ENCODE measurements at places on chromosomes 6 and 20.

GRCh38 chr6:26129656-26130055 lies 42.4 kb downstream of the HFE start:
- no peak for DNase-seq

GRCh38 chr6:36759148-36759759 lies 61.6 kb downstream of the RAB44 start:
- peak; percentile 70 for DNase-seq

DNA sequence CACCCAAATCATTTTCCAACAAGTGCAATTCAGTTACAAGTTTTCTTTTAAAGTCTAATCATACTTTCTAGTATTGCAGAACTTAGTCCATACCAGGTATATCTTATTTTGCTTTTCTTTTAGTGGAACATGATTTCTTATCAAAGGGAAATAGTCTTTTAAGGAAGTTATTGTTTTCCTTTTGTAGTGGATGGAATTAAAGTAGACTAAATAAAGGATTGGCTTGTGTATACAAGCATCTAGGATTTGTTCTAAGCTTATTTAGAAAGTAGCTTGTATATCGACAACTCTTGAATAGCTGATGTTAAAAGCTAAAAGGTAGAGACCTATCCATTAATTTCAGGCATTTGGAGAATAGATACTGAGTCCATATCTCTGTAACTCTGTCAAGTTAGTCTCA lies 14.8 kb downstream of the DCBLD1 start:
- no peak for DNase-seq

DNA sequence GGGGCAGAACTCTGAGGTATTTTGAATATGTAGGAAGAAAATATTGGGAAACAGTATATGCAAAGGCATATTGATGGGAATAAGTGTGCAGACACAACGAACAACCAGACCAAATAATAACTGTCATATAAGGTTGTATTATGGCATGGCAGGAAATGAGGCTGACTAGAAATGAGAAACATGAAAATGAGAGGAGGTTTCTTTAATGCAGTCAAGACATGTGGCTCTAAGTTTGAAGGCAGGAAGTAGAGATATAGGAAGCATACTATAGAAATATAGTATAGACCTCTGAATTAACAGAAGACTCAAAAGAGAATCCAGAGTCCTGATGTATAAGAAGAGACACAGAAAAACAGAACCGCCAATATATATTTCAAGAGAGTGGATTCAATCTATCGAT lies 459.7 kb upstream of the PTCHD4 start:
- DNase-seq, result no peak

- no peak for DNase-seq
These were observed 53.5 kb upstream of the CCN2 start for GRCh38 chr6:132004668-132005067.

GRCh38 chr20:39974966-39975501 lies 714.0 kb downstream of the MAFB start:
- DNase-seq, result no peak

DNA sequence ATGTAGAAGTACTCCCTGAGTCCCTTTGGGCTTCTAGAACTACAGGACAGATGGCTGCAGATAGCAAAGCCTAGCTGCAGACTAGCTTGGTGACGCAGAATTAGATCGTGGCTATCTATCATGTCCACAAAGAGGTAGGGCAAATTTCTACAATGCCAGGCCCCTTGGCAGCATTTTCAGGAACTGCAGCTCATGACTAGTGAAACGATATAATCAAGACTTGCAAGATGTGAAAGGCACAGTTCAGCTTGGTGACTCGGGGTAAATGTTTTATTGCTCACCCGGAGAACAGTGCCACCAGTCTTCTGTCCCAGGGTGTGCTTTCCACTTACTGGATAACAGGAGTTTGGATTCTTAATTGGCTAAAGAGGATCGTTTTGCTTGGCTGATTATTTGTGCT lies 108.7 kb upstream of the LY86 start:
- no peak for DNase-seq

DNA sequence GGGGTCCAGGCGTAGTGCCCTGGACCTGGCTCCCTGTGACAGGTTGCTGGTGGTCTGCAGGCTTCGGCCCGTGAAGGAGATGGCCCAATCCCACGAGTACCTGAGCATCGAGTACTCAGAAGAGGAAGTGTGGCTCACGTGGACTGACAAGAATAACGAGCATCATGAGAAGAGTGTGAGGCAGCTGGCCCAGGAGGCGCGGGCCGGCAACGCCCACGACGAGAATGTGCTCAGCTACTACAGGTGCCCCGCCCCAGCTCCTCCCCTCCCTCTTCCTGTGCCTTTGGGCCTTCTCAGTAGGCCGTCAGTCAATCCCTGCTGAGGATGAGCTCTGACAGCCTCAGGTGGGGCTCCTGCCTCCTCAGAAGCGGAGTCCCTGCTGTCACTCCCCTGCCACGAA lies 42.6 kb downstream of the UQCC2 start:
- DNase-seq, result no peak

DNA sequence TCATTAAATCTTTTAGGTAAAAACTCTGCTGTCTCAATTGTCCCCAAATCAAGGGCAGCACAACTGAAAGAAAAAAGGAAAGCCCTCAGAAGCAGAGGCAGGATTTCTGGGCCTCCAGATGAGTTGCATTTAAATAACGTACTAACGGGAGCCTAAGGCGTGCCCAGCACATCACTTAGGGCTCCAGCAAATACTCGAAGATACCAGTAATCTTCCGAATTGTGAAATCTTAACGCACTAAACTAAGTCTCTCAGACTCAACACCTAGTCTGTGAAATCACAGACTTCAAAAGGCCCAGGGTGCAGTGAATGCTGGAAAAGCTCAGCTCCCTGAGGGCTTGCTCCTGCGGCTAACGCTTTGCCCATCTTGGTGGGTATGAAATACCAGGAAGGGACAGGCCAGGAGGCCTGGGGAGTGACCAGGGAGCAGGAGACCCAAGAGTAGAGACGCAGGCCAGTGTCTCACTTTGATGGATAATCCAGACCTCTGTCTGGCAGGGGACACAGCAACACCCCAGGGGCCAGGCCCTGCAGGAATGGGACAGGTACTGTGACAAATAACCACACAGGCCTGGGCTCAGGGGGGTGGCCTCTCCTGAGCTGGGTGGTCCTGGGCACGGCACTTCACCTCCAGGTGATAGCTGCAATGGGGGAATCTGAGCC lies 36.4 kb downstream of the RRBP1 start:
- DNase-seq, result no peak

DNA sequence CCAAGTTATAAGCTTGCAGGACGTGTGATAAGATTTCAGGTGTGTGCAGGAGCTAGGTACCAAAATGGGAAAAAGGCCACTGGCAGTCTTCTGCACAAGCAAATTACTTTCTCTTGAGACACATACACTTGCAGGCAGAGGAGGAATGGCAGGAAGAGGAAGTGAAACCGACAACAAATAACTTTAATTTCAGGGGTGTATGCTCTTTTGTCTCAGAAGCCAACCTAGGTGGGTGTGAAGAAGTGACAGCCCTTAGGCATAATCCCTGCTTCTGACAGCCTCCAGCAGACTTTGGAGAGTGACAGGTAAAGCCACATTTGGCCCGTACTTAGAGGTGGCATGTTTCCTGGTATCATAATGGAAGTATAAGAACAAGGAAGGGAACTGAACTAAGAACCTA lies 118.8 kb upstream of the TRAF3IP2 start:
- no peak for DNase-seq

DNA sequence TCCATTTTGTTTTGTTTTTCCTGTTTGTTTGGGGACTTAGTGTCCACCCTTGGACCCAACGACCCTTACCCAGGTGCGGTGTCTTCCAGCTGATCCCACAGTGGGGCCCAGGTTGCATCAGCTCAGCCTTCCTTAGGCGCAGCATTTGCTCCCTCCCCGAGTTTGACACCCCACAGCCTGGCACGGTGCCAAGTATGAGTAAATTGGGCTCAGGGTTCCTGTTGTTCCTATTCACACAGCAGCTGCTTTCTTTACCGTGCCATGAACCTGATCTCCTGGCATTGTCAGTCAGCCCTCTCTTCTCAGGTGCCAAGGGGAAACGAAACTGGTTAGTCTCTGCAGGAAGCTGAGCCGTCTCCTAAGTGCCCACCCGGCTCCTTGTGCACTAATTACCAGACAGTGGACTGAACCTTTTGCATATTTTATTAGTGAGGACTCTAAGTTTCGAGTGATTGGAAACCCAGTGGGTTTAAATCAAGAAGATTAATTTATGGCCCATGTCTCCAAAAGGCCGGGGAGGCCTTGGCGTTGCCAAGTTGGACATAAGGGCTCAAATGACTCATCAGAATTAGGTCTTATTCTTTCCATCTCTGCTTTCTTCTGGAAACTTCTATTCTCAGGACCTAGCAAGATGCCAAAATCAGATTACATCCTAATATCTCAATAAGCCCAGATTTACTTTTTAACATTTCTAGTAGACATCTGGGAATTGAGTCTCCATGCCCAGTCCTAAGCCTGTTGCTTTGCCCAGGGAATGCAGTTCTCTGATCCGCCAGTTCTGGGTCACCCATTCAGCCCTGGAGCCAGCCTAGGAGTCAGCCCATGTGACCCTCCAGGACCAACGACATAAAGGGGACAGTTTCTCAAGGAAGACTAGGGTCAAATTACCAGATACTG lies 68.8 kb downstream of the TSHZ2 start:
- no peak for DNase-seq

GRCh38 chr20:10200330-10200729 lies 18.3 kb upstream of the SNAP25 start:
- DNase-seq, result no peak

DNA sequence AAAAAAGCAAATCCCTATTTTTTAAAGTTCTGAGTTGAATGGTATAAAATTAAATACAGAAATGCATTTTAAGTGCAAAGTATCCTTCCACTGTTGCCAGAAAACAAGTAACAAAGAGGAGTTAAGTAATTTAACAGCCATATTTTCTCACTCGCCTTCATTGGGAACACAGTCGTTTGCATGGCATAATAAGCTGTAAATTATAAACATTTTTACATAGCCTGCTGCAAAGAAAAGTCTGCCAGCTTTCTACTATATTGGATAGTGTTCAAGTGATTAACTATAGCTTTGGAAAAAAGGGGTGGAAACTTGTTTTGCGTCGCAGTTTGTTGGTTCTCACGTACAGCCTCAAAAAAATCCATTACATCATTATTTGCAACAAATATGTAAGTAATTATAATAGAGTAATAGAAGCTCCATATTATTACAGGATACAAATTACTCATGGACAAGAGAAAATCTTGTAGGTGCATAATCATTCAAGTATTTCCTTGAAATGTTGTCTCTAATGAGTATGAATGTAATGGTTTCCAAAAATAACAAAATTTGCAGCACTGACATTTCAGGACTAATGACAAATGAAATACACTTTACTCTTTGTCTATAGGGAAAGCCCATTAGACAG lies 139.3 kb downstream of the PDSS2 start:
- no peak for DNase-seq

GRCh38 chr20:17684077-17684888 lies 2.2 kb upstream of the RRBP1 start:
- DNase-seq, result no peak

GRCh38 chr6:474453-475185 lies 83.1 kb downstream of the IRF4 start:
- DNase-seq, result no peak

DNA sequence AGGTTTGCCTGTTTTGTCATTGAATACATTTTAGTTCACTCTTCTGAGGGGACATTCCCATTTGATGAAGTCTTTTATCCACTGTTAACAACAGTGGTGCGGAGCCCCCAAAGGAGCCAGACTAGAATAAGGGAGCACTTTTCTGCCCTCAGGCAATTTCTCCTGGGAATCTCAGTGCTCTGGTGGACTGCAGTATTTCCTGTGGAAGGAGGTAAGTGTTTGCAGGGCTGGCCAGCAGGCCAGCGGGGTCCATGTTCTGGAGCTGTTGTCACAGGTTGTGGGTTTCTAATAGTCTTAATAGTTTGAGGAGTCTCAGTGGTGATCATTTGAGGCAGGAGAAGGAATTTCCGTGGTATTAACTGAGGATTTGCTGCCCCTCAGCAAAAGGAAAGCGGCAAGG lies 83.5 kb downstream of the ASXL1 start:
- no peak for DNase-seq

DNA sequence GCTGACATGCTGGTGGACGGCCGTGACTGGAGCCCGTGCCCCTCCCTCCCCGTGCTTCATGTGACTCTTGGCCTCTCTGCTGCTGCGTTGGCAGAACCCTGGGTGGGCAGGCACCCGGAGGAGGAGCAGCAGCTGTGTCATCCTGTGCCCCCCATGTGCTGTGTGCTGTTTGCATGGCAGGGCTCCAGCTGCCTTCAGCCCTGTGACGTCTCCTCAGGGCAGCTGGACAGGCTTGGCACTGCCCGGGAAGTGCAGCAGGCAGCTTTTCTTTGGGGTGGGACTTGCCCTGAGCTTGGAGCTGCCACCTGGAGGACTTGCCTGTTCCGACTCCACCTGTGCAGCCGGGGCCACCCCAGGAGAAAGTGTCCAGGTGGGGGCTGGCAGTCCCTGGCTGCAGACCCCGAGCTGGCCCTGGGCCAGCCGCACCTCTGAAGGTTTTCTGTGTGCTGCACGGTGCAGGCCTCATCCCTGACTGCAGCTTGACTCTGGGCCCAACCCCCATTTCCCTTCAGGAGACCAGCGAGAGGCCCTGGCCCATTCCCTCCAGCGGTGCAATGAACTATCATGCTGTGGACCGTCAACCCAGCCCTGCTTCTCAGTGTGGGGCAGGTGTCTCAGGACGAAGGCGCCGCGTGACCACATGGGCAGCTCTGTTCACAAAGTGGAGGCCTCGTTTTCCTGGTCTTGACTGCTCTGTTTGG lies 8.1 kb downstream of the NPBWR2 start:
- no peak for DNase-seq

All from C1 segment of cervical spinal cord (tissue), 14 donors.